ENCODE measurements at places on chromosomes 3 and 15. TPM values are rescaled to one million over a fixed set of nuclear protein-coding genes. Genes with fewer than 3 reads are reported as not detected.

IRAK2 gene
- 2.6 TPM for total RNA-seq

XCR1 gene
- not detected for total RNA-seq

TEX55 gene
- total RNA-seq, result not detected

ZNF860 gene
- 0.34 TPM for total RNA-seq

SLC28A1 gene
- not detected for total RNA-seq

Measured in activated naive CD8-positive, alpha-beta T cell treated with anti-CD3 and anti-CD28 coated beads for 36 hours (primary cell).